Cardiac fibroblast (primary cell): ENCODE measurements at places on chromosomes 2 and 18.

DNA sequence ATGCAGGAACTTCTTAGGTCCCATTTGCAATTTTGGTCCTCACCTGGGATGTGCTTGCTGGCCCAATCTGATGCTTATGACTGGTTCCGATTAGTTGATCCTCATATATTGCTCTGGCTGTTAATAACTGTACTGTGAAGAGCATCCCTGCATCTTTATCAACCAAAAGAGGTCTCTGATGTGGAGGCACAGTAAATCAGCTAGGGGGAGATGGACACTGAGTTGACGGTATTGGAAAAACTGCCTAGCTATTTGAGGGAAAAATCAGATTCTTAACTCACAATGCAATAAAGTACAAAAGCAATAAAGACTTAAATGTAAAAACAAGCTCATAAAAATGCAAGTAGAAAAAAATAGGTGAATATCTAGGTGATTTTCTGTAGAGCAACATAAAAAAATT lies 188.0 kb upstream of the TCF4 start:
- DNase-seq: no peak

- DNase-seq: peak; percentile 51
Observed at GRCh38 chr2:65477590-65477989, 45.2 kb upstream of the SPRED2 start.

DNA sequence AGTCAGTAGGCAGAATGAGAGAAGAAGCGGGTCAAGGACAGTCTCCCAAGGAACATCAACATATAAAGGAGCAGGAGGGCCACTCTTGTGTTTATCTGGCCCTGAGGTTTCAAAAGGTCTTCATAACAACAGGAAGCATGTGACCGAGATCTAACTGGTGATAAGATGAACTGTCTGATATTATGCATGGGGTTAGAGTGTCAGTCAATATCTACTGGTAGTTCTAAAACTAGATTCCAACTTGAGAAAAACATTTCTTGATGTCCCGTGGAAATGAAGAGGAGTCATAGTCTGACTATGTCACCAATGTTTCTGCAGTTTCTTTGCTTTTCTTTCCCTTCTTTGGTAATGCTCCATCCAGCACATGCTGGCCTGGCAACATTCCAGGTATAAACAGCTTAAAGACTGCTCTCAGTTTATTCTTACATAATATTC lies 77.5 kb upstream of the ITPRID2 start:
- peak; percentile 92 for DNase-seq

GRCh38 chr18:52422985-52423601 lies 83.1 kb downstream of the DCC start:
- DNase-seq: no peak

- DNase-seq: no peak
Observed at GRCh38 chr2:7454592-7454991, 537.4 kb downstream of the RNF144A start.

DNA sequence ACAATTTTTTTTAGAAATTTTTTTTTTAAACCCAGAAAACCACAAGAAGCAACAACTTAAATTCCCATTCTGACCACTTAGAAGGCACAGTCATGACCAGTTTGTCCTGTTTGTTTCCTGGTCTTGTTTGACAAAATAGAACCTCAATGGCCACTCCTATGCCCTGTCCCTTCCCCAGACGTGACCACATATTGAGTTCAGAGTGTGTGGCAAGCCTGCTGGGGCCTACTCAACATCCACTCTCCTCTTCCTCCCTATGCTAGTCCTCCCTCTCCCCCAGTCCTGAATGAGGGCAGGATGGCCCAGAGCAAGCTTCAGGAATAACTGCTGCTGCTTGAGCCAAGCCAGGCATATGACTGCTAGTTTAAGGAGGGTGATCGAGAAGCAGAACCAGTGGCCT lies 89.6 kb downstream of the PRELID3A start:
- DNase-seq: no peak

- no peak for DNase-seq
Observed at GRCh38 chr2:99831772-99832171, 310.6 kb downstream of the AFF3 start.

DNA sequence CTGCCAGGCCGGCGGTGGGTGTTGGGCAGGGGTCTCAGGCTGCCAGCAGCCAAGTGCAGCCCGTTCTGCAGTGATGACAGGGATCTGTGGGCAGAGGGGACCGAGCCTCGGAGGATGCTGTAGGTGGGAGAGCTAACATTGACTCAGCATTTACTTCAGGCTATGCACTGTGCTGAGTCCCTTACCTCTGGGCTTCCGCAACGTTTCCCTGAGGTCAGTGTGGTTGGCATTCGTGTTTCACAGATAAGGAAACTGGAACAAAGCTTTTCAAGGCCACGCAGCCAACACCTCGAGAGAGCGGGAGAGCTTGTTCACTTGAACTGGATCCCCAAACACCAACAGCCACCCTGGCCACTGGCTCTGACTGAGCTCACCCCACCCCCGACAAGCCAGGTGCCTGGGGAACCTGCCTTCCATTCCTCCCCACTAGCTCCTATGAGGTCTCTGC lies 839 bp upstream of the GPR148 start:
- DNase-seq: no peak

DNA sequence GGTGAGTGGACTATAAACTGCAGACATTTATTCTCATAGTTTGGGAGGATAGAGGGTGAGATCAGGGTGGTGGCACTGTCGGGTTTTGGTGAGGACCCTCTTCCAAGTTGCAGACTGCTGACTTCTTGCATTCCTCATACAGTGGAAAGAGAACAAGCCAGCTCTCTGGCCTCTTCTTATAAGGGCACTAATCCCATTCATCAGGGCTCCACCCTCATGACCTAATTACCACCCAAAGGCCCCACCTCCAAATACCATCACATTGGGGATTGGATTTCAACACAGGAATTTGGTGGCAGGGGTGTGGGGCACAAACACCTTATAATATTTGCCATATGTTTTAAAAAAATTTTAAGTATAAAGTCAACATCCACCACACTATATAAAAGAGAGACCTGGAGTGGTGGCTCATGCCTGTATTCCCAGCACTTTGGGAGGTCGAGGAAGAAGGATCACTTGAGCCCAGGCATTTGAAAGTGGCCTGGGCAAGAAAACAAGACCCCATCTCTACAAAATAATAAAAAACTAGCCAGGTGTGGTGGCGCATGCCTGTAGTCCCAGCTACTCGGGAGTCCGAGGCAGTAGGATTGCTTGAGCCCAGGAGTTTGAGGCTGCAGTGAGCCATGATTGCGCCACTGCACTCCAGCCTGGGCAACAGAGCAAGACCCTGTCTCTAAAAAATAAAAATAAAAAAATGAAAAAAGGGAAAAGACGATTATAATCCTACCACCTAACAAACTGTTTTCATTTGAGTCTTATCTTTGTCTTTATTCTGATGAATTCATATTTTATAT lies 44.0 kb downstream of the TCF7L1 start:
- no peak for DNase-seq

GRCh38 chr2:236748385-236748784 lies 178.8 kb downstream of the ACKR3 start:
- peak; percentile 19 for DNase-seq

- no peak for DNase-seq
Observed at GRCh38 chr2:164302786-164303185, 318.5 kb downstream of the GRB14 start.

- DNase-seq: peak; percentile 3
Observed at GRCh38 chr2:49404108-49404507, 249.8 kb upstream of the FSHR start.

- DNase-seq: peak; percentile 81
Observed at GRCh38 chr2:188314314-188315054, 22.8 kb downstream of the GULP1 start.

DNA sequence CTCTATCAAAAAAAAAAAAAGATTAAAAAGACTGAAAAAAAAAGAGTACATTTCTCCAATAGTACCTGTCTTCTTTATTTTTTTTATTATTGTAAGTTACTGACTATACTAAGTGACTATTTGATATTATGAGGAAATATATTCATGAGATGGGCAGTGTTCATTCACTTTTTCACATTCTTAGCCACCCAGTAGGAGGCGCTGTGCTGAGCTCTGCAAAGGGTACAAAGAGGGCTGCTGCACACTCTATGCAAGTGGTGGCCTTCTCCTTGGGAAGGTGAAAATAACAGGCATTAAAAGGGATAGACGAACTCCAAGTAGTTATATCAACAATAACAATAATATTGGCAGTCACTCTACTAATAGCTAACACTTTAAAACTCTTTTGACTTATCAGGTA lies 1034.9 kb upstream of the FANCL start:
- no peak for DNase-seq

- DNase-seq: peak; percentile 33
Observed at GRCh38 chr2:237012577-237013267, 73.0 kb upstream of the COPS8 start.

GRCh38 chr18:35268821-35269220 lies 21.2 kb downstream of the ZSCAN30 start:
- no peak for DNase-seq

DNA sequence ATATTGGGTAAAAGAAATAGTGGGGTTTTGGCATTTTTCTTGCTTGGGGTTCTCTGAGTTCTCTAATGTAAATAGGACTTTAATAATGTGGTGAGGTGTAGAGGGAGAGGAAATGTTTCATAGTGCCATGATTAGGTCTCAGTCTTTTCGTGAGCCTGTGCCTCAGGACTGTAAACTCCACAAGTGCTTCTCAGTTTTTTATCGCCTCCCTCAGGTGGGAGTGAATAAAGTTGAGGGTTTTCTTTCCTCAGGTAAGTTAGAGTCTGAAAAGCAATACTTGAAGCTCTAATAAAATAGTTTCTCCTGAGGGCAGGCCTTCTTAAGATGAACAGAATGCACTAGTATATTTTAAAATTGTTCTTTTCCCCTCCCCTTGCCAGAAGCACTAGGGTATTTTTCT lies 243.1 kb upstream of the SETBP1 start:
- DNase-seq: no peak

- DNase-seq: no peak
Observed at GRCh38 chr2:101710036-101710435, 12.5 kb downstream of the MAP4K4 start.

GRCh38 chr2:135776367-135776766 lies 34.7 kb downstream of the UBXN4 start:
- DNase-seq: no peak

GRCh38 chr2:197278799-197279763 lies 31.5 kb downstream of the ANKRD44 start:
- no peak for DNase-seq

- peak; percentile 9 for DNase-seq
Observed at GRCh38 chr18:28691496-28691840, 514.5 kb upstream of the CDH2 start.

DNA sequence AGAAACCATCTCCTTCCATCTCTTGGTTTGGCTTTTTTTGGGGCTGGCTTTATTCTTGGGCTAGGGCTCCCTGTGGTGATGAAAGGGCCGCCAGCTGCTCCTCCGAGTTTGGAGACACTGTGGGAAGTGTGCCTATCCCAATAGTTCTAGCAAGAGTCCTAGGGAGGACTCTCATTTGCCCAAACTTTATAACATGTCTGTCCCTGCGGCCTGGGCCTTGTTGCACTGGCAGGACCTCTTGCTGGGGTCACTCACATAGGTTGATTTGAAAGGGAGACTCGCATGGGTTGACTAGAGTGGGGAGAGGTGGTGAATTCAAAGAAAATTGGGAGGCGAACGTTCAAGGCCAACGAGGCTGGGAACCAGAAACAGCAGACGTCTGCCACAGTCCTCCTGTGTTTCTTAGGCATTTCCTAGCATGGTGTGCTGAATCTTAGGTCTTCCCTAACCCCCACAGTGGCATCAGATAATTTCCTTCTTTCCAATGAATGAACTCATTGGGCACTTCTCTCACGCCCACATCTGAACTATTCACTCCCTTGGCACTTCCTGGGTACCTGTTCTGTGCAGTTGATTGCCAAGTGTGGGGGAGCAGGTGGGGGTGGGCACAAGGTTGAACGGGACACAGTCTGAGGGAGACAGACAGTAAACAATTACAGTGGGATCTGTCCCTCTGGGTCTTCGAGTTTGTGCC lies 26.8 kb downstream of the NIFK start:
- no peak for DNase-seq

DNA sequence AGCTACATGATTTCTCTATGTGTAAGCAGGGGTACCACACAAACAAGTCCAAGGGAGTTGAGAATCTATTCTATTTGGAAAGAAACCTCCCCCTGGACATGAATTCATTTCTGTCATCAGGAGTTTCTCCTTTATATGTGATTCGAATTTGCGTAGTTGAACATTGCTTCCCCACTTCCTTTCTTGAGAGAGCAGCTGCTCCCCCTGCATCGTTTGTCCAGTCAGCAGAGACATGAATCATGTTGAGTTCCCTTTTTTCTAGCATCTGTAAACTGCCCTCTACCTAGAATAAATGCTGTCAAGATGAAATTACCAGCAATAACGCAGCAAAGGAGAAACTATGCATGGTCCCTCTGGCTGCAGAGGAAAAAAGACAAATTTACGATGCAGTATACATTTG lies 73.8 kb downstream of the KIF5C start:
- DNase-seq: no peak

- no peak for DNase-seq
Observed at GRCh38 chr2:163768881-163769695, 33.3 kb upstream of the FIGN start.

GRCh38 chr18:5122272-5122671 lies 74.8 kb downstream of the AKAIN1 start:
- no peak for DNase-seq

DNA sequence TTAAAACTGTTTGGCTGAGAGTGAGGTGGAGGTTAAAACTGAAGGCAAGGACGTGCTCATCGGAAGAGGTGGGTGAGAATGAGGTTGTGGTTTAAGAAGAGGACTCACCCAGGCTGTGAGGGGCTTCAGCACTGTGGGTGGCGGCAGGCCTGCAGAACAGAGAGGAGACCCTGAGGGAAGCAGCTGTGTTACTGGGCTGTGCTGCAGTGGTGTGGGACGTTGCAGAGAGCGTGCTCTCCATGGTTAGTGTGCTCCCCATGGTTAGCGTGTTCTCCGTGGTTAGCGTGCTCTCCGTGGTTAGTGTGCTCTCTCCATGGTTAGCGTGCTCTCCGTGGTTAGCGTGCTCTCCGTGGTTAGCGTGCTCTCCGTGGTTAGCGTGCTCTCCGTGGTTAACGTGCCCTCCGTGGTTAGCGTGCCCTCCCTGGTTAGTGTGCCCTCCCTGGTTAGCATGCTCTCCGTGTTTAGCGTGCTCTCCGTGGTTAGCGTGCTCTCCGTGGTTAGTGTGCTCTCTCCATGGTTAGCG lies 68.5 kb upstream of the NFATC1 start:
- DNase-seq: no peak

DNA sequence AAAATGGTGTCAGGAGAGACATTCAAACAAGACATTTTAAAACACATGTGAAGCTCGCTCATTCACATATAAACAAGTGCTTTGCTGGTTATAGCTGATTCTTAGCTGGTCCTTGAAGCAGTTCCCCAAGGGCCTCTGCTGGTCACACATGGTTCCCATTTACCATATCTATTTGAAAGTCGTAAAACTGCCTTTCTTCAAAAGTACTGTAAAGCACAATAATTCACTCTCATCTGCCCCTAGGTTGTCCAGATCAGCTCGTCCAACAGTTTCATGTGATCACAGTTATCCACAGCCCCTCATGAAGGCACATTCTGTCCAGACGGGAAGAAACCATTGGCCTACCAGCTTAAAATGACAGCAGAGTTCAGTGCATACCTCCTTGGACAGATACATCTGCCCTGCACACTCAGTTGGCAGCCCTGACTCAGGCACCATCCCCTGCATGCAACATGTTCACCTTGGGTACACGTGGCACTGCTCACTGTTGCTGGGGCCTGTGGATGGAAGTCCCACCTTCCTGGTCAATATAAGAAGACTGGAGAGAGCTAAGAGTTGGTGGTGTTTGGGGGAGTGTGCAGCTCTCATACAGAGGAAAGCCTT lies 108.0 kb upstream of the HAAO start:
- DNase-seq: no peak

- peak; percentile 34 for DNase-seq
Observed at GRCh38 chr2:157420771-157421323, 23.0 kb downstream of the CYTIP start.

GRCh38 chr18:9971313-9971920 lies 57.6 kb downstream of the VAPA start:
- peak; percentile 87 for DNase-seq
